HCEC 1CT (cell line): ENCODE measurements at places on chromosomes 7 and 10.

GRCh38 chr7:157515342-157516041, 178.7 kb downstream of the DNAJB6 start:
- DNase-seq: no peak

GRCh38 chr10:88091490-88092061, 228.2 kb downstream of the PTEN start:
- no peak for DNase-seq

DNA sequence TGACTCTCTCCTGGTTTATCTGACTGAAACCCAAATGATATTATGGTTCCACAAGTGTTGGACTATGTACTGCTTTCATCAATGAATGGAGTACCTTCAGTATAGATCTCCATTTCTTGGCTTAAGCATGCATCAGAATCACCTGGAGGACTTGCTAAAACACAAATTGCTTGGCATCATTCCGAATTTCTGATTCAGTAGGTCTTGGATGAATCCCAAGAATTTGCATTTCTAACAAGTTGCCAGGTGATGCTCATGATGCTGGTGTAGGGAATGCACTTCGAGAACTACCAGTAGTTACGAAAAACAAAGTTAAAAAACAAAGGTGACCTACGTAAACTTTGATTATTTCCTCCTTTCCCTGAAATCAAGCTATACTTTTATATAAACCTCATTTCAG, 119.0 kb upstream of the FEZF1 start:
- DNase-seq: no peak

GRCh38 chr7:140698477-140698876, 2.0 kb downstream of the NDUFB2 start:
- DNase-seq: no peak

DNA sequence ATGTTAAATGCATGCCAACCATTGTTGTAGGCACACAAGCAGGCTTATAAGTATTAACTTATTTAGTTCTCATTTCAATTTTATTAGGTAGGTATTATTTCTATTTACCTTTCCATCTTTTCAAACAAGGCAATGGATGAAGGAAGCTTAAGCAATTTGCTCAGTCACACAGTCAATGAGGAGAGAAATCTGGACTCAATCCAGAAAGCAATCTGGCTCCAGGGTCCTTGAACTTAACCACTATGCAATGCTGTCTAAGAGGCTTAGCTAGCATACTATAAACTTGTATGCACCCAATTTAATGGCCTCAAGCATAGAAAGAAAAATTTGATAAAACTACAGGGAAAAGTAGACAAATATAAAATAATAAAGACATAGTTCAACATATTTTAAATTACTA, 88.6 kb downstream of the VWDE start:
- no peak for DNase-seq

GRCh38 chr7:151631953-151632749, 112.5 kb upstream of the RHEB start:
- DNase-seq: peak; percentile 77

GRCh38 chr7:93563584-93563983, 10.9 kb downstream of the CALCR start:
- DNase-seq: no peak

GRCh38 chr7:151309311-151309710, 32.3 kb upstream of the NUB1 start:
- peak; percentile 43 for DNase-seq

GRCh38 chr10:114526126-114526503, 121.8 kb upstream of the AFAP1L2 start:
- DNase-seq: no peak

DNA sequence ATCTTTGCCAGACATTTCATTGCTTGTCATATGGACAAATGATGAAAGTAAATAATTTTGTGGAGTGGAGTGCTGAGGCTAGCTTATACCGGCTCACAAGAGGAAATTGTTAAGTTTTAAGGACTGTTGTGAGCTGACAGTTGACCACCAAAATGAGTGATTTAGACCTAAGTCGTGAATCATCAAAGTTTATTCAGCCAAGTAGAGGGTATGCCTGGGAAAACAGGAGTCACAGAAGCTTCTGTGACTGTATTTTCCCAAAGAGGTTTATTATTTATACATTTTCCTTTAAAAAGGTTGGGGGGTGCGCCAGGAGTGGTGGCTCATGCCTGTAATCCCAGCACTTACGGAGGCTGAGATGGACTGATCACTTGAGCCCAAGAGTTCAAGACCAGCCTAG, 21.8 kb downstream of the MRPS24 start:
- peak; percentile 39 for DNase-seq

DNA sequence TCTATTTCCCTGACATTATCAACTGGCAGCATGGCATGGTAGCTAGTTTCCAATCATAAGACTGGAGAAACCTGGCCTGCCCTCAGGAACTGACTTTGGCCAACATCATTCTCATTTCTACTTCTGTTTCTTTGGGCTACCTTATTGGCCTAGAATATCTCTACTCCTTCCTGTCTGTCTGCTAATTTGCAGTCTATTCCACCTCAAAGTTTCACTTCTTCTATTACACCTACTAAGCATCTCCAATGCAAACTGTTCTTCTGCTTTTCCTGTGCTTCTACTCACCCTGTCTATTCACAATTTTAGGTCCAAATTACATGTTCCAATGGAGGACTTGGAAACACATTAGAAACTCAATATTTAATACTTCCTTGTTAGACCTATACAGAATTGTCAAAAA, 65.6 kb downstream of the ZNF503 start:
- no peak for DNase-seq

DNA sequence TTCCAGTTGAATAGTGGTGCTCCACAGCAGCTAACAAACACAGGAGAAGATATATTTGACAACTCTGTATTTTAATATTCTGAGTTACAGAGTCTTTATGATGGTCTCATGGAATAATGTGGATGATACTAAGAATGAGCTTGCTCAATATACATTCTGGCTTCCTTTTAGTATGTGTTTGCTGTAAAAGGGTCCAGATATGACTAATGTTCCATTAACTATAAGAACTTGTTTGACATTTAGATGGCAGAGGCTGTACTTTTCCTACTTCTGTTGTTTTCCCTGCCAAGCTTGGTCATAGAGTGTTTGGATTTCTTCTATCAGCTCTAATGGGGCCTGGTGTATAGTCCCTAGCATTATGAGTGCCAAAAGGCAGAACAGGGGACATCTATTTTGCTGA, 61.5 kb upstream of the GPR22 start:
- no peak for DNase-seq

DNA sequence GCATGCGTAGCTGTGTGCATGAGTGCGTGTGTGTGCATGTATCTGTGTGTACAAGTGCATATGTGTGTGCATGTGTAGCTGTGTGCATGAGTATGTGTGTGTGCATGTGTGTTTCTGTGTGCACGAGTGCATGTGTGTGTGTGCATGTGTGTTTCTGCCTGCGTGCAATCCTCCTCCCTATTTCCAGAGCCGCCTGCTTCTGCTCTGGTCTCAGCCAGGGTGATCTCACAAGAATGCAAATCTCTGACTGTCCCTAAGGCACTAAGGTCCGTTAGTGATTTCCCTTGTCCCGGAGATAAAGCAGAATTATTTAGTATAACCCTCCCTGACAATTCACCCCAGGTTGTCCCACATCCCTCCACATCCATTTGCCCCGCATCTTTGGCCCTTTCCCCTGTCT, 530.3 kb downstream of the TCERG1L start:
- DNase-seq: no peak

DNA sequence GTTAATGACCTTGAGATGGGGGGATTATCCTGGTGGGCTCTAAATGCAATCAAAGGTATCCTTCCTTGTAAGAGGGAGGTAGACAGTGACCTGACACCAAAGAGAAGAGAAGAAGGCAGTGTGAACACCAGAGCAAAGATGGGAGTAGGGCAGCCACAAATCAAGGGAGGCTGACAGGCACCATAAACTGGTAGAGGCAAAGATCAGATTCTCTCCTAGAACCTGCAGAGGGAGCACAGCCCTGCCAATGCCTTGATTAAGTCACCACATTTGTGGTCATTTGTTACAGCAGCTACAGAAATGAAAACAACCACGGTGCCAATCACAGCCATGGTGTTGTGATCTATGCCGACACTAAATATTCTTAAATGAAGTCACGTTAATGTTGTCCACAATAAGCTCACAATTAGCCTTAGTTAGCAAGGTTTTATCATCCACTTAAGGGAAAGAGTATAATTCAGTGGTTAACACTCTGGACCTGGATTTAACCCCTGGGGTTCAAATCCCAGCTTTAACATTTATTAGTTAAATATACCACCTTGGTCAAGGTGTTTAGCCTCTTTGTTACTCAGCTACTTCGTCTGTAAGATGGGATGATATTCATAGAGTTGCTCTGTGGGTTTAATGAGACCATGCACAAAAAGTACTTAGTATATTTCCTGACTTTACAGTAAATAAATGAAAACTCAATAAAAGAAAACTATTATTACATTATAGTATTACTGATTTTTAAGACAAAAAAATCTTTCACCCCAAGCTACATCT, 70.8 kb downstream of the SGMS1 start:
- peak; percentile 61 for DNase-seq

- peak; percentile 61 for DNase-seq
Measured at GRCh38 chr10:88525371-88526069, 57.6 kb downstream of the RNLS start.

DNA sequence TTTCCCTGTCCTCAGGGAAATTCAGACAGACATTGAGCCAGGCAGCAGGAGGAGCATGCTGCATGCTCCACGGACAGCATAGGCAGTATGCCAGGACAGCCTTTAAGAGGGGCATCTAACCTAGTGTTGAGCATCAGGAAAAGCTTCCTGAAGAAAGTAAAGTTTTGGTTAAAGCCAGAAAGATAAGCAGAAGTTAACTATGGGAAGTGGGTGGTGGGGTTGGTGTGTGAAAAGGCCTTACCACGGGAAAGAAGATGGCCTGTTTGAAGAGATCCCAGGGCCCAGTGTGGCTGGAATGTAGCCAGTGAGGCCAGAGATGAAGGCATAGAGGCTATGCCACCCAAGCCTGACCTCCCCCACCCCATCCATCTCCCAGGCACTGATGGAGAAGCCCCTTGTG, 102.4 kb upstream of the PLXNA4 start:
- DNase-seq: no peak

- DNase-seq: peak; percentile 44
Measured at GRCh38 chr10:11610826-11611247, 613 bp downstream of the USP6NL start.

GRCh38 chr7:137196648-137197047, 146.9 kb downstream of the PTN start:
- no peak for DNase-seq

GRCh38 chr7:77788327-77788902, 9.8 kb downstream of the TMEM60 start:
- DNase-seq: no peak

- no peak for DNase-seq
Measured at GRCh38 chr10:100621360-100622205, 85.8 kb downstream of the HIF1AN start.

DNA sequence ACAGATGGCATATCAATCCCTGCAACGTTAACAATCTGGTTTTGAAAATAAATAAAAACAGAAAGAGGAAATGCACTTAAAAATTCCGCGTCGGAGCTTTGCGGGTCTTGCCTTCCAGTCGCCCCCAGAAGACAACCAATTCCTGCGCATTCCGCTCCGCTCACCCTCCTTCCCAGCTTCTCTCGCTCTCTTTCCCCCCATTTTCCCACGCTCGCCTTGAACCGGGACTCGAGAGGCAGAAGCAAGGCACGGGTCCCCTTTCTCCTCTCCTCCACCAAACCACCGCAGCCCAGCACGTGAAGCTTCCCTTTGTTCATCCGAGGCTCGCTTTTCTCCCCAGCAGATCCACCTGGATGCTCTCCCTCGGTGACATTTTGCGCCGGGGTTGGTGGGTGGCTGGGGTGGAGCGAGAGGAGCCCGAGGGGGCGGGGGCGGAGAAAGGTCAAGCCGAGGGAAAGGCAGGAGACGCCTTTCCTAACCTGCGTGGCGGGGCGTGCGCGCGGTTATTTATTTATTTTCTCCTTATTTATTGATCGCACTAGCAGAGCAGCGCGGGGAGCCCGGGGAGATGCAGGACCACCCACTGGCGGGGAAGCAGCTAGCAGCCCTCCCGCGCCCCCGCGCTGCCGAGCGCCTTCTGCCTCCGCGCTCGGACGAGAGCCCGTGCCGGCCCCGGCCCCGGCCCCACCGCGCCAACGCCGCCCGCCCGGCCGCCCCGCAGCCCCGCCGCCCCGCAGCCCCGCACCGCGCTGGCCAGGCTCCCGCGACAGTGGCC, at the start of gene KCND2:
KCND2 (plus strand) TSS at position 475 of the 775 bp plus-strand sequence.
- DNase-seq: no peak

DNA sequence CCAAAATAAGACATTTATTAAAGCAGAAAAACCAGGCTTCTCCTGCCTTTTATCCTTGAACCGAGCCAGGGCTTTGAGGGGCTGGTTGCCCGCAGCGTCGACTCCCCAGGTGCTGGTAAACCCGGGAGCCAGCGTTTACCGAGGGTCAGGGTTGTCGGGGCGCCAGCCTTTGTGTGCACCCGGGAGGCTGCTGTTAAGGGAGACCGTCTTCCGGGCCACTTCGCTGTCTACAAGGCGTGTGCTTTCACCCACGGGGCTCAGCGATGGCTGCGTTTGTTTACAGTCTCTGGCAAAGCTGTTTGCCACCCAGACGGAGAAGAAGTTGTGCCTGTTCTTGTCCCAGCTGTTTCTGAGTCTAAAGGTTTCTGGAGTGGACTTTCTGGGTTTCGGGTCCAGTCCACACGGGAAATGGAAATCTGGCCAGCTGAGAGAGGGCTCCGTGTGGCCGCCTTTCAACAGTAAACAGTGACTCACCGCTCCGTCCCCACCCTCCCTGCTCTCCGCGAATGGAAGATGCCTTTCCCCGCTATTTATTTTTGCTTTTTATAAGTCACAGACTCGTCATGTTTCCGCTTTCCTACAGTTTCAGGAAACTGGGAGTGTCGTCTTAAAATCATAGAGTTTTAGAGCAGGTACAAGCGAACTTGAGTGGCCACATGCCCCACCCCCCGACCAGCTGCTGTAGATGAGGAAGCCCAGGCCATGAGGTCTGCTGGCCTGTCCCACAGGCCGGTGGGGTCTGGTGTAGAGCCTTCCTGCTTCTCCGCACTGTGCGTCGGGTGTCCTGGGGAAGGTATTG, 2.2 kb downstream of the MAFK start:
- DNase-seq: peak; percentile 94

- DNase-seq: no peak
Measured at GRCh38 chr7:151246851-151247580, 1.5 kb downstream of the SMARCD3 start.

- DNase-seq: no peak
Measured at GRCh38 chr10:11454958-11455566, 156.4 kb downstream of the USP6NL start.

DNA sequence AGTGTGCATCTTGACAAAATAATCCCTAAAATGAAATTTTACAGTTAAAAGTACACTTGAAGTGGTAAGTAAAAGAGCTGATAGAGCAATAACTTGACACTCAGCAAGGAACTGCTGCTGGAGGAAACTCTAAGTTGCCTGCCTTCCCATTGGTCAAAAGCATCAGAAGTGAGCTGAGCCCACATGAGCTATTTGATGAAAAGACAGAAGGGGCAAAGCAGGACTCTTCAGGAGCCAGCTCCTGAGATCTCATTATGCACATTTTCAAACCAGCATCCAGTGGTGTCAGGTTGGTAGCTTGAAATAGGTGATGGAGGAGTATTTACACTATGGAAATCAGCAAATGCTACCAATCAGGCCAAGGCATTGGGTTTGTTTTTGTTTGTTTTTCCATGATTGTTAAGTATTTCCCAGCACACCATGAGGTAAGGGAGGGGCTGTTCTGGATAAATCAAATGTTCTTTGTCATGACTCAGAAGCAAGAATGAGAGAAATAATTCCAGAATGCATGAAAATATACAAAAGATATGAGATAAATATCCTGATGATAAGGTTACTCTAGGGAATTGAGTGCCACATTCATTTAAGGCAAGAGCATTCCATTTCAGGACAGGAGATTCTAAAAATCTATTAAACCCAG, 316.6 kb downstream of the SNX13 start:
- peak; percentile 53 for DNase-seq
